Kasumi-1 (cell line): ENCODE measurements at places on chromosomes 2 and 18.

- DNase-seq: no peak
These were observed 369.1 kb downstream of the EIPR1 start for GRCh38 chr2:3008561-3008960.

- no peak for DNase-seq
These were observed 110.2 kb upstream of the THOC1 start for GRCh38 chr18:378079-378478.

GRCh38 chr2:32711908-32712501 lies 84.2 kb downstream of the TTC27 start:
- no peak for DNase-seq

- no peak for DNase-seq
These were observed 15.0 kb downstream of the GEN1 start for GRCh38 chr2:17768894-17769293.

DNA sequence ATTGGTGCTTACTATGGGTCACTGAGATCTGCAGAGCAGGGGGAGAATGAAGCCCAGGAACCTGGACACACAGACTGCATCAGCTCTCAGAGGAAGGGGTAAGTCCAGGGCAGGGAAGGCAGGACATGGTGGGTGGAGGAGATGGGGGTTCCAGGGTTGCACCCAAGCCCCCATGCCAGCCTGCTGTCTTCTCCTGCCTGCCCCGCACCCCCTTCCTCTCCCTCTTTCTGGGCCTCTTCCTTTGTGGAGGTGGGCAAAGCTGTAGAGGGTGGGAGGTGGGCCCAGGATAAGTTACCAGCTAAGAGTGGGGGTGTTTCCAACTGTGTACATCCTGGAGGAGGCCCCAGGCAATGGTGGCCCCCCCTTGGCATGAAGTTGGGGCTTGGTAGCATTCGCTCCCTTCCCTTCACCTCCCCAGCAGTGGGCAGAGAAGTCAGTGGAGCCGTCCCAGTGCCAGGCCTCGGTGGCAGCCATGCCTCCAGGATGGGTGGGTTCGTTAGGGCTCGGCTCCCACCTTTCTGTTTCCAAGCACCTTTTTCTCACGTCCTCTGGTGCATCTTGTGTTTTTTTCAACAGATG lies 132.2 kb downstream of the CLIP4 start:
- DNase-seq: no peak

- no peak for DNase-seq
These were observed 3.5 kb upstream of the FHOD3 start for GRCh38 chr18:36294031-36294430.

GRCh38 chr2:197908990-197909776 lies 104.8 kb downstream of the PLCL1 start:
- no peak for DNase-seq

GRCh38 chr2:58101500-58101899 lies 54.9 kb downstream of the VRK2 start:
- DNase-seq: no peak

- no peak for DNase-seq
These were observed 308.2 kb upstream of the LRATD1 start for GRCh38 chr2:14324308-14324707.

GRCh38 chr2:25105336-25106085 lies 62.9 kb downstream of the POMC start:
- DNase-seq: no peak

DNA sequence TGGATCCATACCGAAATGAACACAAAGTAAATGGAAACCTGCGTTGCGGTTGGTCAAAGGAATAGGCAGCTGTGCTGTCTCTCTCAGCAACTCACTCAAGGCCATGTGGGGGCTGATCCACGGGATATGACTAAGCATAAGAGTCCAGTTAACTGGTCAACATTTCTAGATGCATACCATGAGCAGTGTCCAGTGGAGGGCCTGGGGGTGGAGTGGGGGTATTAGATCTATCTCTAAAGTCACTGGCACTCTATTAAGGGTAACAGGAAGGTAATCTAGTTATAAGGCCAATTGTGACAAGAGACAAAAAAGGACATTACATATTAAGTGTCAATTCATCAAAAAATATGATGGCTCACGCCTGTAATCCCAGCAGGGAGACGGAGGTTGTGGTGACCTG lies 136.8 kb downstream of the TTC32 start:
- no peak for DNase-seq

GRCh38 chr2:235663875-235664274 lies 170.0 kb downstream of the AGAP1 start:
- no peak for DNase-seq

- no peak for DNase-seq
These were observed 32.1 kb downstream of the PDIA6 start for GRCh38 chr2:10780491-10780820.
